Right lung (tissue), 10 donors: ENCODE measurements at places on chromosomes 3 and 15. TPM values are rescaled to one million over a fixed set of nuclear protein-coding genes. Genes with fewer than 3 reads are reported as not detected.

Gene EXD1
- 0.07 TPM for polyA plus RNA-seq

Gene DVL3
- polyA plus RNA-seq: 69.5 TPM

Gene SEMA3F
- 56.5 TPM for polyA plus RNA-seq

DNA sequence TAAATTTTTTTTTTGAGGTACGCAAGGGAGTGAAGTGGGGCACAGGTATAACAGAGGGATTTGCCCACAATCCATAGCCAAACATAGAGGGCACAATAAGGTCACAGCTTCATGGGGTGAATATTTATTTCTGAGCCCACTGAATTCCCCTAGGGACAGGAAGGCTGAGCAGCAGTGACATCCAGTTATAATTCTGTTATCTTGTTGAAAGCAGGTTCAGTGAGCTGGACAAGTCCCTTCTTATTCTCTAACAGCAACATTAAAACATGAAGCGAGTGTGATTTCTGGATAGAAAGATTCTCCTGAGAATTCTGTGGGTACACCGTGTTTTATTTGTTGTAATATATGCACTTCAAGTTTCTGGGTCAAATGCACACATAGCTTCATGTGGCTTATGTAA lies 538.2 kb downstream of the NAALADL2 start:
- DNase-seq: no peak

GRCh38 chr3:24401811-24402185 lies 92.9 kb downstream of the THRB start:
- no peak for DNase-seq
